SJSA1 (cell line): ENCODE measurements at places on chromosomes 3 and 15. TPM values are rescaled to one million over a fixed set of nuclear protein-coding genes. Genes with fewer than 3 reads are reported as not detected.

Gene FETUB
- total RNA-seq = not detected in 2 replicates

Gene KCNAB1
- 1.6 TPM in 1 of 2 replicates, not detected in the other for total RNA-seq

Gene SHQ1
- 23.4 and 54.8 TPM in 2 replicates for total RNA-seq

Gene HAPLN3
- total RNA-seq = 11.9 and 19.9 TPM in 2 replicates

- no peak overlapping the region for H3K27ac ChIP-seq
- no peaks in the 10 kb centered on the region for H3K27me3 ChIP-seq
- H3K4me1 ChIP-seq = peaks cover 3% of the 10 kb centered on the region; the same call in 1 of the 2 replicates
- no peak overlapping the region for H3K4me3 ChIP-seq
- no peak for DNase-seq
Observed at GRCh38 chr3:122510878-122511535, 3.7 kb downstream of the KPNA1 start.

DNA sequence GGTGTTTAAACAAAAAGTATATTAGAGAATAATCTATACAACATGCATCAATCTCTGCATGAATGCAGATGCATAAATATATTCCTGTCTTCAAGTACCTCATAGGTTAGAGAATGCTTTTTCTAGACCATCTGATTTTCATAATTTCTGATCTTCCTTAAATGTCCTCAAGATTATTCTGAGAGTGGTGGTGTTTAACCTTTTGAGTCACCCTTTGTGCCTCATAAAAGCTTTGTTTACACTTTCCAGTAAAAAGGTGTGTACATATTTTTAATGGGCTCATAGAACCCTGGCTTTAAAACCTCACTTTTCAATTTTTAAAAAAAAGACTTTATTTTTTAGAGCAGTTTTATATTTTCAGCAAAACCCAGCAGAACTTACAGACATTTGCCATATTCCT is 41.0 kb upstream of the ABHD10 start:
- DNase-seq = no peak
- no peak overlapping the region for H3K4me3 ChIP-seq
- H3K36me3 ChIP-seq = peaks cover 57% of the 10 kb centered on the region
- no peaks in the 10 kb centered on the region for H3K27me3 ChIP-seq
- peaks cover 31% of the 10 kb centered on the region for H3K4me1 ChIP-seq

GRCh38 chr3:17039594-17039993 is 154.8 kb downstream of the PLCL2 start:
- H3K4me1 ChIP-seq = peaks cover 29% of the 10 kb centered on the region
- H3K27me3 ChIP-seq = no peaks in the 10 kb centered on the region
- no peak overlapping the region for H3K4me3 ChIP-seq
- H3K36me3 ChIP-seq = no peaks in the 10 kb centered on the region

DNA sequence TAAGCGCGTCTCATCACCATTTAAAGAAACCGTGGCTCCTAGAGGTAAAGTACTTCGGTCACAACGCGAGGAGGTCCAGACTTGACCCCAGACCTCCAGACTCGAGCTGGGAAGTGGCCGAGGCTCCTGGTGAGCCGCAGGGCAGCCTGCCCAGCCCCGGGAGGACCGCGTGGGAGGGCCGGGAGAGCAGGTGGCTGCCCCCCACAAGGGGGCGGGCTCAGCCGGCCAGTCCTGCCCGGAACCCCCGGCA is at the start of gene SLC27A2:
Gene SLC27A2, plus strand, starts transcription at position 228 of the 250 bp plus-strand sequence. CDS start 232 bp downstream, outside the sequence.
- H3K4me3 ChIP-seq = peak within 1 kb of the TSS; percentile 30
- H3K27ac ChIP-seq = no peak within 1 kb of the TSS
- DNase-seq = no peak

GRCh38 chr3:144272680-144273079 is 301.1 kb downstream of the DIPK2A start:
- H3K36me3 ChIP-seq = no peaks in the 10 kb centered on the region
- no peak for DNase-seq
- H3K4me3 ChIP-seq = no peak overlapping the region
- H3K27ac ChIP-seq = no peak overlapping the region

DNA sequence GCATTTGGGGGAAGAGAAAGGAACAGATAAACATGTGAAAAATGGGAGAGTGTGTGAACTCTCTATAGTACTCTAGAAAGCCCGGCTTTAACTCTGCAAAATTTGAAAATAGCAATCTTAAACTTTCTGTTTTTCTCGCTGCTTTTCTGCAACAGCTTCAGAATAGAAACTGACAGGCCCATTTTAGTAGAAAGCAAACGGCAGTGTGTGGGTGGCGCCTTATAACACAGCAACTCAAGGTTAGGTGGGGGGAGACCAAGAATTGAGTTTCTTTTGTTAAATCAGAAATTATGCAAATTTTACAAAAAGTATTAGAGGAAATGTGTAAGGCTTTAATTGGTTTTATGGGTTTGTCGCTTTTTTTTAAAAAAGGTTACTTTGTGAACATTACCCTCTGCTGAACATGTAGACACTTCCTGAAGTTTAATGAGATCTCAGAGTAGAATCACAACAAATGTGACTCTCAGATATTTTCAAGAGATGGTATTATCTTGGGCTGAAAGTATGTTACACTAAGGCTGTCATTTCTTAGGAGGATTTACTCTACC is 107.0 kb downstream of the PTPRG start:
- peaks cover 14% of the 10 kb centered on the region for H3K4me1 ChIP-seq
- no peaks in the 10 kb centered on the region for H3K36me3 ChIP-seq
- no peak for DNase-seq
- H3K27ac ChIP-seq = no peak overlapping the region
- H3K4me3 ChIP-seq = no peak overlapping the region

- no peaks in the 10 kb centered on the region for H3K36me3 ChIP-seq
- H3K4me1 ChIP-seq = no peaks in the 10 kb centered on the region
- no peak overlapping the region for H3K4me3 ChIP-seq
- DNase-seq = no peak
- no peaks in the 10 kb centered on the region for H3K27me3 ChIP-seq
Observed at GRCh38 chr3:174524203-174524602, 334.9 kb upstream of the NAALADL2 start.

DNA sequence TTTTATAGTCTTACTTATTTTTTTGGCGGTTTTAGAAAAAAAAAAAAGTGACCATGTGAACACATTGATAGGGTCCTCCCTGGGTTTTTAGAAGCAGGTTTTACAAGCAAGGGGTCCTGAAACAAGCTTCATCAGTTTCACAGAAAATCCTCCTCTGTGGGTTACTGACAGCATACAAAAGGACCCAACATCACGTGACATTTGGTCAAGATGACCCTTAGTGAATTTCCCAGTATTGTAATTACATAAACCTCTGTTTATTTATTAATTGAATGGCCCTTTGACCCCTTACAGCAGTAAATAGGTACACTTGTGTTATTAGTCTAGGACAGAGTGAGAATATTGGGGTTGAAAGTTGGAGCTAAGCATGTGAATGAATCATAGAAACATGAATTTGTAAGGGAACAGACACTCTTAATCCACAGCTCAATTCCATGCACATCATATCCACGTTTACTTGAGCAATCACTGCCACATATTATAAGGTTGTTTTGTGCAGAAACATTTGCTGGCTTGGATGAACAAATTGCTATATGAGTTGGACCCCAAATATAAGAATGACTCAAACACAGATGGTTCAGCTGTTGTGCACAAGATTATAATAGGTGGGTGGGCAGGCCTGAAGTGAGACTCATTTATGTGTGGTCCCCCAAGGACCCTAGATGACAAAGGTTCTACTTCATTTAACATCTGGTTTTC is 137.5 kb downstream of the ZNF385D start:
- no peak overlapping the region for H3K4me3 ChIP-seq
- H3K36me3 ChIP-seq = no peaks in the 10 kb centered on the region
- H3K27ac ChIP-seq = no peak overlapping the region
- no peaks in the 10 kb centered on the region for H3K27me3 ChIP-seq

GRCh38 chr3:147299656-147300055 is 106.7 kb downstream of the ZIC4 start:
- no peak overlapping the region for H3K4me3 ChIP-seq
- DNase-seq = no peak
- peaks cover 16% of the 10 kb centered on the region for H3K4me1 ChIP-seq
- H3K27ac ChIP-seq = peak overlapping the region; percentile 63
- H3K27me3 ChIP-seq = no peaks in the 10 kb centered on the region

DNA sequence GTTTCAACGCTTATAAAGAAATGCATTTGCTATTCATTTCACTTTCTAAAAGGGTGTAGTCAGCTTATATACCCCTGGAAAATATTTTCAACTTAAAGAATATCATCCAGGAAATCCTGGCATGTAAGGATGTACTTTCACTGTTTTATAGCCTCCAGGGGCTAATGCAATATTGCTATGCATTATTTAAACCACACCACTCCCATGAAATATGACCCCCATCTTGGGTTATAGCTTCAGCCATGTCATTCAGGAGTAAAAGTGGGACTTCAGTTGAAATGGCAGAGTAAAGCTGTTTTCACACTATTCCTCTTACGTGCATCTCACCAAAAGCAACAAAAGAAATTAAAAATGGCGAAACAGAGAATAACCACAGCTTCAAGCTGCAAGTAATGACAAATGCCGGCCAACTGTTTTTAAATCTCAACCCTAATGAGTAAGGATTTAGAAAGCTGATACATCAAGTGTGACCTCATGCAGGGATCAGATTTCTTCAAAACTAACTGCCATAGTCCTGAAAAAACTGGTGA is 84.5 kb downstream of the COL6A6 start:
- no peaks in the 10 kb centered on the region for H3K36me3 ChIP-seq
- no peaks in the 10 kb centered on the region for H3K27me3 ChIP-seq
- no peak for DNase-seq
- no peak overlapping the region for H3K27ac ChIP-seq
- H3K4me3 ChIP-seq = no peak overlapping the region
- no peaks in the 10 kb centered on the region for H3K4me1 ChIP-seq

DNA sequence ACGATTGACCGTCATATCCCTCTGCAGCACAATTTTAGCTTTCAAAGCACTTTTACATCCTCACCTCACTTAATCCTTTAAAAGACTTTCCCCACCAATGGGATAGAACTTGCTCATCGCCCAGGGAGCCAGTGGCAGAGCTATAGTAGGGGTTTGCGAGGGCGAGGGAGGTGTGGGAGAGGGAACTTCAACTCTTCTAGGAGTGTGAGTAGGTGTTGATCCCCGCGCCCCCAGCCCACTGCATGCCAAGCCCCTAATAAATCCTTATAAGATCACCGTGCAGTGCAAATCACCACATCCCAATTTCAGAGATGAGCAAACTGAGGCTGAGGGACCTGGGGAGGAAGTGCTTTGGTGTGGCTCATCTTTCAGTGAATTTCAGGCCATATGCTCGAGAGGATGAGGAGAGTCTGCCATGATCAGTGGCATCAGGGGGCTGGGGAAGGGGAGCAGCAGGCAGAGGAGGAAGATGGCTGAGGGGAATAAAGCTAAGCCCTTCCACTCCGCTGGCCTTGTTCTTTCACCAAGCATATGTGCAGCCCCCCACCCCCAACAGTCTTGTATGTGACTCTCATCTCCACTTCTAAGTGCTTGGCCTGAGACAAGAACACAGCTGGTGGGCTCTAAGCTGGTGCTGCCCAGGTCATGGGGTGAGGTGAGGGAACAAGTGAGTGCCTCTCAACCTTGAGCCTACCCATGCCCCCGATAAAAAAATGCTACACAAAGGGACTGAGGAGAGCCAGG is 5.1 kb downstream of the INSYN1 start:
- no peak overlapping the region for H3K27ac ChIP-seq
- no peak for DNase-seq
- peaks cover 45% of the 10 kb centered on the region for H3K27me3 ChIP-seq
- H3K4me1 ChIP-seq = peaks cover 6% of the 10 kb centered on the region
- no peaks in the 10 kb centered on the region for H3K36me3 ChIP-seq

DNA sequence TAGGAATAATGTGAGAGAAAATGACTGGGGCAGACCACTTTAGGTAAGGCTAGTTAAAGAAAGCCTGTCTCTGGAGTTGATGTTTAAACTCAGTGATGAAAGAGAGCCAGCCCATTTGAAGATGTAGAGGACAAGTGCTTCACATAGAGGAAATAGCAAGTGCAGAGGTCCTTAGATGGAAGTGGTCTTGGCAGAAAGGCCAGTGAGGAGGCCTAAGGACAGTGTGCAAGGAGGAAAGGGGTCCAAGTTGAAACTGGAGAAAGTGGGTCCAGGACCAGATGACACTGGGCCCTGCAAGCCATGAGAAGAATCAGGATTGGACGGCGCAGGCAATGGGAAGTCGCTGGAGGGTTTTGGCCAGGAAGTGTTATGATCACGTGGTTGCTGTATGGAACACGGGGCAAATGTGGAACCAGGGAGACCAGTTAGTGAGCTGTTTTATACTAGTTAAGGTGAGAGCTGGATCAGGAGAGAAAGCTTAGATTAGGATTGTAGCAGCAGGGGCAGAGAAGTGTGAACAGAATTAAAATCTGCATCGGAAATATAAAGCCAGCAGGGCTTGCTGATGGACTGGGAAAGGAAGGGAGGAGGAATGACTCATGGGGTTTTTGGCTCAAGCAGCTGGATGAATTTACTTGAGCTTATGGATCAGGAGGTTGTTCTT is 48.0 kb upstream of the SCAANT1 start:
- H3K4me1 ChIP-seq = peaks cover 10% of the 10 kb centered on the region
- H3K27ac ChIP-seq = no peak overlapping the region
- H3K36me3 ChIP-seq = peaks cover 8% of the 10 kb centered on the region
- H3K4me3 ChIP-seq = peak overlapping the region; percentile 25
- no peaks in the 10 kb centered on the region for H3K27me3 ChIP-seq
